ENCODE measurements at places on chromosomes 7 and 10.

- peak; percentile 63 for DNase-seq
Observed at GRCh38 chr10:12907656-12908055, 93.9 kb downstream of the CCDC3 start.

DNA sequence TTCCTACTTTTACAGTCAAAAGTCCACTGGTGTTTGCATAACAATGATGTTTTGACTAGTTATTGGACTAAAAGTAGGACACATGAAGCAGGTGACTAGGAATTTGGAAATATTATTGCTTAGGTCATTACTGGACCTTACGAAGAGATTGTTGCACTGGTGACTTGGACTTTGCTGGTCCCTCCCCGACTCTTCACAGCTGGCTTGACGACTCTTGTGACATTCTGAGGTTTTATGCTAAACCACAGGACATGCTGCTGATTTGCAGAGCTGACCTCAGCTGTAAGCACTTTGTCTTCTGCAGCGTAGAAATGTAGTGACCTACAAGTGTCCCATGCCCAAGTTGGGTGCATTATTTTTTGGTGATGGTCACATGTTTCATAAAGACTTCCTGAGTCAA is 21.9 kb downstream of the PCBD1 start:
- DNase-seq, result no peak

GRCh38 chr7:68420342-68421192 is 1177.7 kb upstream of the AUTS2 start:
- DNase-seq, result no peak

- no peak for DNase-seq
Observed at GRCh38 chr10:102419269-102420180, 940 bp upstream of the PSD start.

DNA sequence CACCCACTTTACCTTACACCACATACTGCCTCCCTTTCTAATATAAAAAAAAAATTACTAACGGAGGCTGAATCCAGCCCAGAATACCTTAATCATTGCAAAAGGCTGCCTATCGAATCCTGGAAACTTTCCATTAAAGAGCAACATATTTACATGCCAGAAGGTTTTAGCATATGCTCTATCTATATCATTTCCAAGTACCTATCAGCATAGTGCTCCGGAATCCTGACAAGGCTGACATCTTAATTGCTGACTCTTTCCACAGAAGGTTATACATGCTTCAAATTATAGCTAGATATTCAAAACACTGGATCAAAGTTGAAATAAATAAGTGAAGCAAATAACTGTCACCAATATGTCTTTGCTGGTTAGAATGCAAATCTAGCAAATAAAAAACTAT is 170.9 kb upstream of the CDK1 start:
- DNase-seq, result no peak

GRCh38 chr10:31789555-31789954 is 139.1 kb downstream of the ARHGAP12 start:
- DNase-seq, result no peak

DNA sequence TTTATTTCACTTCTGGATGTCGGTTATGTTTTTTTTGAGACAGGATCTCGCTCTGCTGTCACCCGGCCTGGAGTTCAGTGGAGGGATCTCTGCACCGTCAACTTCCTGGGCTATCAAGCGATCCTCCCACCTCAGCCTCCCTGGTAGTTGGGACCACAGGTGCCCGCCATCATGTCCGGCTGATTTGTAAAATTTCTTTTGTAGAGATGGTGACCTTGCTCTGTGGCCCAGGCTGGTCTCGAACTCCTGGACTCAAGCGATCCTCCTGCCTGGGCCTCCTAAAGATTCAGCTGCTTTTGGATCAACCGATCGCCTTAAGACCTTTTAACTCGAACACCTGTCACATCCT is 606 bp upstream of the RABGEF1 start:
- DNase-seq, result no peak

GRCh38 chr7:111647881-111648280 is 85.6 kb upstream of the IMMP2L start:
- DNase-seq, result peak; percentile 54

DNA sequence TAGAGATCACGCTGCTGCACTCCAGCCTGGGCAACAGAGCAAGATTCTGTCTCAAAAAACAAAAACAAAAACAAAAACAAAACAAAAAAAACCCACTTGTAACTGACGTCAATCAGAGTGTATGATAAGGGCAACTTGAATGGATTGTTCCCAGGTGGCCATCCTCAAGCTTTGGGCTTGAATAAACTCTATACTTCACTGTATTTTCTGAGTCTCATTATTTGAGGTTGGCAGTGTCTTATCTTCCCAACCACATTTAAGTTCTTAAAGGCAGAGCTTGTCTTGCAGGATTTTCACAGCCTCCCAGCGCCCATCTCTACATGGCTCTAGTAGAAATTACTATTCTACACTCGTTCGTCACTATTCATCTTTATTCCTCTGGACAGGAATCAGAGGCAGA is 5.1 kb upstream of the OAT start:
- no peak for DNase-seq

DNA sequence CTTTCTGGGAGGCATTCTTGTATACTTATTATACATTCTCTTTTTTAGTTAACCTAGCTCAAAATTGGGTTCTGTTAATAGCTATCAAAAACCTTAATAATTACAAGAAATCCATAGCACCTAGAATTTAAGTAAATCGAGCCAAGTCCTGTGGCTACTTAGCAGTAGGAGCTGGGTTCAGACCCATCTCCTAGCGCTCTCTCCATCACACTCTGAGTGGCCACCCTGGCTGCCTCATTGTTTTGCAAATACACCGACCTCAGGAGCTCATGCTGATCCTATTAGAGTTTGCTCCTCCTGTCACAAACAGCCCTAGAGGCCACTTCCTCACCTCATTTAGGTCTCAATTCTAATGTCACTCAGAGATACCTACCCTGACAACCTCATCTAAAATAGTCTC is 46.2 kb upstream of the OSBPL3 start:
- DNase-seq, result no peak

GRCh38 chr10:126397640-126398382 is 9.5 kb upstream of the ADAM12 start:
- DNase-seq, result peak; percentile 99

DNA sequence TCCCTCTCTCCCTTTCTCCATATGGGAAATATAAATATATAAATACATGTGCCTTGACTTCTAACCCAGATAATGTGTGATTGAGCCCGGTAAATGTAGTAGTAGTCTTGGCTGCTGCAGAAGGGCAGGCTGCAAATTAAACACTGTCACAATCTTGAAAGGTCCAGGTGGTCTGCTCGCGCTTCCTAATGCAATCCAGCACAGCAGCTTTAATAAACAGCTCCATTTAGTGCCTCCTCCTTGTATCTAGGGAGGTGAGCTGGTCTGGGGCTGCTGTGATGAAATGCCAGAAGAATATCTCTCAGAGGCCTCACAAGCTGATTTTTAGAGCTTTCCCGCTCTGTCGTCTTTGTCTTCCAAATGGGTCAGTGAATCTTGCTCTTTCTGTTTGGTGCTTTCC is 782 bp downstream of the POU6F2 start:
- DNase-seq, result no peak

- DNase-seq, result no peak
Observed at GRCh38 chr10:61329854-61330253, 123.3 kb downstream of the TMEM26 start.

- DNase-seq, result peak; percentile 35
Observed at GRCh38 chr10:58758321-58758720, 245.6 kb downstream of the BICC1 start.

DNA sequence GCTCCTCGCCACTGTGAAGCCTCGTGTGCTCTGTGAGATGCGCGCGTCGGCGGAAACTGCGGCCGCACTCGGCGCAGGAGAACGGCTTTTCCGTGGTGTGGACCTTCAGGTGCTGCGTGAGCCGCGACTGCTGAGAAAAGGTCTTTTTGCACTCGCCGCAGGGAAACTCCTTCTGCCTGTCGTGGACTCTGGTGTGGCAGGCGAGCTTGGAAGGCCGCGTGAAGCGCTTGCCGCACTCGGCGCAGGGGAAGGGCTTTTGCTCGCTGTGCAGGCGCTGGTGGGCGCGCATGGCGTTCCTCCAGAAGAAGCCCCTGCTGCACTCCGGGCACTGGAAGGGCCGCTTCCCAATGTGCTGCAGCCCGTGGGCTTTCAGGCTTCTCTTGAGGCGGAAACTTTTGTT is 13.7 kb upstream of the ZNF786 start:
- no peak for DNase-seq

GRCh38 chr7:10121631-10122030 is 852.0 kb upstream of the PHF14 start:
- DNase-seq, result no peak

DNA sequence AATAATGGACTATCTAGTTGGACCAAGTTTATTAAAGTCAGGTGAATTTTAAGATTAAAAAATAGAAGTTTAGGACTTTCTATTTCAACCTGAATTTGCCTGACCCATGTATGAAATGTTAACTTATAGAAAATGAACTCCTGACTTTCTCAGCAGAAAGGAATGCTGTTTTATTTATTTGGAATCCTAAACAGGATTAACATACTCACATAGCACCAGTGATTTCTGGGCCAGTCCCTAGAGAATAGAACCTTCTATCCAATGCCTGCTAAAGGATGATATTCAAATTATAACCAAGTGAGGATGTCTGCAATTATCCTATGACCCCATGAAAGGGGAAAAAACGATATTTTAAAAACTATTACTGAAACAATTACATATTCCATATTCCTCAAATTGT is 148.8 kb downstream of the CHRM2 start:
- peak; percentile 49 for DNase-seq

- DNase-seq, result no peak
Observed at GRCh38 chr10:14048930-14049613, 281.7 kb downstream of the FRMD4A start.

DNA sequence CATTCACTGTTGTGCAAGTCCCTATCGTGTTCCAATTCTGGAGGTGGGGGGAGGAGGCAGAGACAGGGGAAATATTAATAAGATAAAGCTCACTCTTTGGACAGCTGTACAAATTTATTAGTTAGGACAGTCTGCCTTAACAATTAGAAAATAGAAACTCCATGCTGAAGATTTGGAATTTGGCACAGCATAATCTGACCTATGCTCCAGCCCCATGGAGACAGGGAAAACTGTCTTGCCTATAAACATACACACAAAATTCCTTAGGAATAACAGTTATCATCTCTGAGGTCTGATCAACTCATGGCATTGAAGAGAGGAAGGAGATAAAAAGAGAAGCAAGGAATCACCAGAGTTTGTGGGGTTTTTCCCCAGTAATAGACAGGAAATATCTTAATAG is 335.4 kb upstream of the MEOX2 start:
- no peak for DNase-seq

DNA sequence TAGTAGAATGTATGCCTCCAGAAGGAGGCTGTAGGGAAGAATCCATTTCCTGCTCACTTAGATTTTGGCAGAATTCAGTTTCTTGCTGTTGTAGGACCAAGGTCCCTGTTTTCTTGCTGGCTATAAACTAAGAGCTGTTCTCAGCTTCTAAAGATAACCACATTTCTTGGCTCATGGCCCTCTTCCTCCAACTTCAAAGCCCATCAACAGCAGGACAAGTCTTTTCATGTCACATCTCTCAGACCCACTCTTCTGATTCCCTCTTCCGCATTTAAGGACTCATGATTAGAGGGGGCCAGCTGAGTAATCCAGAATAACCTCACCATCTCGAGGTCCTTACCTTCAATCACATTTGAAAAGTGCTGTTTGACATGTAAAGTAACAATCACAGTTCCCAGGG is 8.2 kb upstream of the LSM8 start:
- DNase-seq, result no peak

GRCh38 chr10:79063071-79063491 is 5.7 kb upstream of the ZMIZ1 start:
- no peak for DNase-seq

DNA sequence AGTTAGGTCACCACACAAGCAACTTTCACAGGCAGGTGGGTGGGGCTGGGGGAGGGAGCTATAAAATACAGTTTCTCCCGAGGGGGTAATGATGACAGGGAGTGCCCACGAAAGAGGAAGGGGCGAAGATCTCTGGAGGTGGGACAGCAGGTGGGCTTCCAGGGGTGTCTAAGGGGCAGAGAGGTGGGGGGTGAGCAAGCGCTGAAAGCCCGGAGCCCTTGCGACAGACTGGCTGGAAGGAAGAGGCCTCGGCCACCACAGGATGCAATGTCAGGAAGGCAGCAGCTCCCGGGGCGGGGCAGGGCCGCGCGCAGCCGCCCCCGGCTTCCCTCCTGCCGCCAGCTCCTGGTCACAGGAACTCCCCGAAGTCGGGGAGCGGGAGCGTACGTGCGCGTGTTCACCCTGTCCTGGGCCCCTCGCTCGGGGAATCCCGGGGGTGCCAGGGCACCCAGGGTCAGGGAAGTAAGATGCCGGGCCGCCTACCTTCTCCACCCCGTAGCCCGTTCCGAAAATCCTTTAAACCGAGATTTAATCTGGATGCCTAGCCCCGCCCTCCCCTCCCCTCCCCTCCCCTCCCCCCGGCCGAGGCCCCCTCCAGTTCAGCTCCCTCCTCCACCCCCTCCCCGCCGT is 105.2 kb upstream of the PPIF start:
- no peak for DNase-seq

DNA sequence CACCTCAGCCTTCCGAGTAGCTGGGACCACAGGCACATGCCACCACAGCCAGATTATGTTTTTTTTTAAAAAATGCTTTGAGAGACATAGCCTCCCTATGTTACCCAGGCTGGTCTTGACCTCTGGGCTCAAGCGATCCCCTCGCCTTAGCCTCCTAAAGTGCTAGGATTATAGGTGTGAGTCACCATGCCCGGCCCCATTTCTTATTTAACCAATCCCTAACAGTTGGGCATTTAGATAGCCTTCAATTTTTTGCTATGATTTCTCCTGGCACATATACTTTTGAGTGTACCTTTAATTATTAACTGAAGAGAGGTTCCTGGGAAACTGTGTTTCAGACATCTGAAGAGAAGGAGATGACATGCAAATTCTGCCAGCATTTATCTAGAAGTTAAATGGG is 22.6 kb upstream of the AUTS2 start:
- no peak for DNase-seq

GRCh38 chr7:38232502-38233366 is 40.7 kb downstream of the TARP start:
- DNase-seq, result peak; percentile 8

- DNase-seq, result peak; percentile 87
Observed at GRCh38 chr10:77164616-77165311, 472.8 kb downstream of the KCNMA1 start.

GRCh38 chr7:24619978-24620377 is 46.7 kb downstream of the PALS2 start:
- DNase-seq, result no peak

Data from fibroblast of skin of scalp (primary cell).